ENCODE measurements at places on chromosomes 3 and 15.

GRCh38 chr15:50506121-50506520 lies 40.3 kb downstream of the USP50 start:
- no peak for DNase-seq

DNA sequence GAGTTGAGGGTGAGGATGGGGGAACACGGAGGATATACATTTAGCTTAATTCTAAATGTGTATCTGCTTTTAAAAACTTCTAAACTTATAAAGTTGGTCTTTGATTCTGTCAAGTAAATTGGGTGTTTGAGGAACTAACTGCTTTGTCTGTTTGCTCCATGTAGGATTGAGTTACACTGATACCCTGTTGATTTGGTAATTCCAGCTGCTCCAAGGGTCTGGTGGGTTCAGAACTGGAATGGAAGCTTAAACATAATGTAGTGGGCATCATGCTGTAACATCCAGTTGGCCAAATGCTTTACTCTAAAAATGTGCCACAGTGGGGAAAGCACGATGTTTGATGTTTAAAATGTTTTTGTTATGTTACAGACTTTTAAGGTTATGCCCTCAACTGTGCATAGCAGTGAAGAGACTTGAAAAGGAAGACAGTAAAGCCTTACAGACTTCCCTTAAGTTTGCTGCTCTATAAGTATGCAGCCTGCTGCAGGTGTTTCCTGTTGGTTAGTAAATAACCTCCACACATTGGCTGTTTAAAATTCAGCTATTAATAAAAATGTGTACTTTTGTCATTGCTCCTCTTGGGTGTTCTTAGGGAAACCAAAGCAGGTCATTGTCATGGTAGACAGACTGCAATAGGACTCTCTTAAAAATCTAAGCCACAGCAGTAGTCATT lies 5.9 kb upstream of the EDEM1 start:
- DNase-seq: no peak

- DNase-seq: no peak
Observed at GRCh38 chr3:41024031-41024836, 175.1 kb upstream of the CTNNB1 start.

- DNase-seq: no peak
Observed at GRCh38 chr3:24707936-24708335, 213.3 kb upstream of the THRB start.

- DNase-seq: no peak
Observed at GRCh38 chr3:16103472-16103871, 71.0 kb upstream of the GALNT15 start.

DNA sequence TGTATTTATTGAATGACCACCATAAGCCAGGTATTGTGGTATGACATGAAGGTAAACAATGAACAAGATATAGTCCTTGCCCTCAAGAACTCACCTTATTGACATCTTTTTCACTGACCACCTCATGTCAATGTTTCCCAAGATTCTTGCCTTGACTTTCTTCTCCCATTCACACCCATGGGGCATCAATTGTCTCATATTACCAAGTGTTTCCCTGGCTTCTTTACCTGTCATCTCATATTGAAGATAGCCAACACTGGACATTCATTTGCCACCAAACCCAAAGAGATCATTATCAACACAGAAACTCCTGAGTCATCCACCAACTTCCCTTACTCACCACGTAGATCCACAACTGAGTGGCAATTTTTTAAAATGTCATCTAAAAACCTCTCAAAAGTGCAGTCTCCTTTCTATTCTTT lies 2.2 kb downstream of the EFHB start:
- DNase-seq: peak; percentile 7

GRCh38 chr3:139457066-139457465 lies 19.2 kb downstream of the RBP2 start:
- DNase-seq: no peak
